ENCODE measurements at places on chromosomes 12 and 14. TPM values are rescaled to one million over a fixed set of nuclear protein-coding genes. Genes with fewer than 3 reads are reported as not detected.

INHBE gene
- total RNA-seq, result 12.7 TPM

ENO2 gene
- 11.7 TPM for total RNA-seq

CLEC4A gene
- 0.28 TPM for total RNA-seq

LMNTD1 gene
- total RNA-seq, result 0.37 TPM

ART4 gene
- under 0.01 TPM for total RNA-seq

DAO gene
- total RNA-seq, result not detected

GCH1 gene
- 12.4 TPM for total RNA-seq

KTN1 gene
- 150 TPM for total RNA-seq
